NCI-H1436 (cell line): ENCODE measurements at places on chromosomes 11 and 22.

GRCh38 chr22:40653361-40653760 lies 16.8 kb upstream of the MRTFA start:
- DNase-seq = no peak

DNA sequence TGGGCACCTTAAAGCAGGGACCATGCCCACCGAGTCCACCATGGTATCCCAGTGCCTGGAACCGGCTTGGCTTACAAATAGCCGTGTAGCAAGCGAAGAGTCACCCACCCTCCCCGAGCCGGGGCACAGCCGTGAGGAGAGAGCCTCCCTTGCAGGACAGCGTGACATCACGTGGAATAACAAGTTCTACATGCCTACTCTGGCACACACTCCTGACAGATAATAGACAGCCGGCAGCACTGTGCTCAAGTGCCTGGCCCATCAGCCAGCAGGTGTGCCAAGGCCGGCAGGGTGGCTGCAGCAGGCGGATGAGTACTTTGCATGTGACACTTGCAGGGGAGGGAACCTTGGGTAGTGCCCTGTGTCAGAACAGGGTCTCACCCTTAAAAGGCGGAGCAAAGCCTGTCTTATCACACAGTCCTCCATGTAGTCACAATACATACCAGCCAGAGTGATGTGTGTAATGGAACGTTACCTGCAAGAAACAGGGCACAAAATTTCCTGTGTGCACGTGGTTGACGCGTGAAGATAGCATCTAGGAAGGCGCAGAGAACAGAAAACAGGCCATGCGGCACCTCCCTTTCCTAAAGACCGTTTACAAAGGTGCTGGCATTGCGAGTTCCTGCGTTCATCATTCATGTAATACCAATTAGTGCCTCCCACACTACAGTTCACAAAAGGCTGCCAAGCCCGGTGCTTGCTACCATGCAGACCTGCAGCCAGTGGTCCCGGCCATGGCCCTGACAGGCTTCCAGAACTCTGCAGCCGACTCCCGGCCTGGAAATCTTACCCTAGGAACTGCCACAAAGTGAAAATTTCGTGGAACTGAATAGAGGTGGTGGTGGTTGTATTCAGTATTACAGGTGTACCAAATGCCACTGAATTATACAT lies 16.4 kb downstream of the TOM1 start:
- peak; percentile 15 for DNase-seq

DNA sequence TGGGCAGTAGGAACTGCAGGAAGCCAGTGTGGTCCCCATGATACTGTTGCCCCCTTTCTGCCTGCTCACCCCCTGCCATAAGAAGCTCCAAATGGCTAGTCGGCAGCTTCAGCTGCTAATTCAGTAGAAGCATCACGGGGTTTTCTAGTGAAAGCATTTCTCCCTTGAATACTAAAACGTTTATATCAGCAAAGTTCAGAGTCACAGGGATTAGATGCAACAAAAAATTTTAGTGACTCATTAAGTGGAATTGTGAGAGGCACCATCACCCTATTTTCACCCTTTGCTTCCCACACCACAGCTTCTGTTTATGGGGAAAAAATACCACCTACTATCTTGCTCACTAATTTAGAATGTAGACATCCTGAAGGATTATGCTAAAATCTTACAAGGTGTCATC lies 25.2 kb downstream of the RAB39A start:
- DNase-seq = no peak

DNA sequence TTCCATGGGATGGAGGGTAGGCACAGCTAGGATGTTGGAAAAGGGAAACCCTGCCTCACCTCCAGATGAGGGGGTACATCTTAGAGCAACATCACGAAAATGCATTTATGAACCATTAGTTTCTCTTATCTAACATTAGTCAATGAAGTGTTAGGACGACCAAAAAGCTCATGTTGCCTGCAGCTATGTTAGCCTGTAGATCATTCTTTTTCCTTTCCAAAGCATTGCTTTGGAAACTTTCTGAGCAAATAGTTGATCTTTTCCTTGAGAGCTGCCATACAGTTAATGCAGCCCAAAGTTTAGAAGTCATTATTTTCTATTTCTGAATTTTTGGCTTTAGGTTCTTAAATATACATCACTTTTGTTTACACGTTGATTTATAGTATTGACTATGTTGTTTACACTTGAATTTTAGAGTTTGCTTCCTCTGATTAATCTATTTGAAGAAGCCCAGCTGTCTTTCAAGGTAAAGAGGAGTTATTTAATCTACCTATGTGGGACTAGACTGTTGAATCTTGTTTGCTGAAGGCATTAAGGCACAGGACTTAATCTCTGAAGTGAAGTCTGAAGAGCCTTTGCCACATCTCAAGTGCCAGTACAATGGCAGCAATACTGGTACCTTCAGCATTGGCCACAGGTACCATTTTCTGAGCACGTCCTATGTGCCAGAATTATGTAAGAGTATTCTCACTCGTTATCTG lies 11.0 kb downstream of the POU2AF3 start:
- DNase-seq = peak; percentile 64

- no peak for DNase-seq
Measured at GRCh38 chr11:59219836-59220235, 7.1 kb upstream of the MPEG1 start.

- no peak for DNase-seq
Measured at GRCh38 chr11:83361831-83362230, 75.7 kb upstream of the CCDC90B start.

GRCh38 chr11:60634126-60634525 lies 65.3 kb upstream of the MS4A8 start:
- no peak for DNase-seq

DNA sequence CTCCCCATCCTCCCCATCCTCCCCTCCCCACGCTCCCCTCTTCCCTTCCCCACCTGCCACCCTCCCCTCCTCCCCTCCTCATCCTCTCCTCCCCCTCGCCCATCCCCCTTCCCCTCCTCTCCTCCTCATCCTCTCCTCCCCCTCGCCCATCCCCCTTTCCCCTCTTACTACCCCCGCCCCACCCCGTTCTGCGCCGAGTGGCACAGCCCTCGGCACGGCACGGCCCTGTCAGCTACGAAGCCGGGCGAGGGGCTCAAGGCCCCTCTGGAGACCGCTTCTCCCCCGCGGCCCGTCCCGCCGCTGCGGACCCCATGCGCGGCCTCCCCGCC lies 449.9 kb downstream of the OPCML start:
- DNase-seq = no peak

DNA sequence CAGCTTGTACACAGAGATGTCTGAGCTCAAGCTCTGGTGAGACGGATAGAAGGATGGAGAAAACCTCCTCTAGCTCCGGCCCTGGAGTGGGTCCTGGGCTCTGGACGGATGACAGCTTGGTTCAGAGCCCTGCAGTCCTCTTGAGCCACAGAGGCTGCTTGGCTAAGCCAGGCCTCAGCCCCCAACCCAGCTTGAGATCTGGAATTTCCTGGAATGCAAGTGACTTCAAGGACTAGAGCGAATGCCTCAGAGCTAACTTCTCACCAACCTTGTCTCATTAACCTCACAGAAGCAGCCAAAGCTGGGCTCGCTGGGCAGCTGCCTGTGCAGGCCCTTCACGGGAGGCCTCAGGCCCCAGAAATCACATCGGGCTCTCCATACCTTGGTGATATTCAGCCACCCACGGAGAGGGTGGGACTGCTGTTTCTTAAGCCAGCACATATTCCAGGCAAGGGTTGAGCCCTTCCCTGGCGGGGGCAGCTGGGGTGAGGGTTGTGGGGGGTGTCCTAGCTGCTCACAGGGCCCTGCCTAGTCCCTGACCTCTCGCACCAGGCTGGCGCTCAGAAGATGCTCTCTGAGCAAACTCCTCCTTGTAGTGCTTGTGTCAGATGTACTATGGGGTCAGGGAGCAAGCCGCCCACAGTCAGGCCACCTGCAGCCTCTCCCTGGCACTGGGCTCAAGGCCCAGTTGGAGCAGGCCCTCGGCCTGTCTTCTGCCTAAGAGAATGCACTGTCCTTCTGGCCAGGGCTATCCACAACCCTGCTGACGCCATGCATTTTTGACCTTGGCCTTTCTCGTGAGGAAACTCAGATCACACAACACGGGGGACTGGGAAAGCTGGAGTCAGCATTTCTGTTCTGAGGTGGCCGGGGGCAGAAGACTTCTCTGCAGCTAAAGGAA lies 73.6 kb upstream of the TTLL12 start:
- DNase-seq = no peak

DNA sequence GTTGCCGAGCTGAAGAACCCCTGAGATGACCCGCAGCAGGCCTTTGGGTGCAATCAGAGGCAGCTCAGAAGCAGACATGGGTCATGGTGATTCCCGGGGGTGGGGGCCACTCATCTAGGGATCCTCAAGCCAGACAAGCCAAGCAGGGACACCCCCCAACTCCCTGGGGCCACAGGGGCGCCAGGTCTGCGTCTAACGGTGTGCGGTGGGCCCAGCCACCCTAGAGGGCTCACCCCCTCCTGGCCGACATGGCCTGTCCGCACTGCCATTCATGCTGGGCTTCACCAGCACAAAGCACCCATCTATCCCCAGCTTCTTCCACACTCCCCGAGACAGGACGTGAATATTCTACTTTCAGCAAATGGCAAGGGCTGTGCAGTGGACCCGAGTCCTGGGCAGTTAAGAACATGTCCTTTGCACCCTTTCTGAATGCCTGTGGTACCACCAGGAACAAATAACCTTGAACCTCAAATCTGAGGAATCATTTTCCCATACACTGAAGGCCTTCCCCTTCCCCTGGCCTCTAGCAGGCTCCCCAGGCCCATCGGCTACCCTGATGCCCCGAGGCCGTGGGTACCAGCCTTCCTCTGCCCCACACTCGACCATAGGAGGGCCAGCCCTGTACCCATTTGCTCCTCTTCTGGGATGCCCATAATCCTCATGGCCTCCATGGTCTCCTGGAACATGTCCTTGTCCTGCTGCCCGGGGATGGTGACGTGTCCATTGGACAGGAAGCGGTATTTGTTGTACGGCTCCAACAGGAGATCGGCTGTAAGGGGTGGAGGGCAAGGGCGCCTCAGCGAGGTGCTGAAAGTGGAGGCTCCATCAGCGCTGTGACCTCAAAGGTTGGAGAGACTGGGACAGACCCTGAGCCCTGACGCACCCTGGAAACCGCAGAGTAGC lies 66.9 kb downstream of the APOL1 start:
- DNase-seq = no peak

DNA sequence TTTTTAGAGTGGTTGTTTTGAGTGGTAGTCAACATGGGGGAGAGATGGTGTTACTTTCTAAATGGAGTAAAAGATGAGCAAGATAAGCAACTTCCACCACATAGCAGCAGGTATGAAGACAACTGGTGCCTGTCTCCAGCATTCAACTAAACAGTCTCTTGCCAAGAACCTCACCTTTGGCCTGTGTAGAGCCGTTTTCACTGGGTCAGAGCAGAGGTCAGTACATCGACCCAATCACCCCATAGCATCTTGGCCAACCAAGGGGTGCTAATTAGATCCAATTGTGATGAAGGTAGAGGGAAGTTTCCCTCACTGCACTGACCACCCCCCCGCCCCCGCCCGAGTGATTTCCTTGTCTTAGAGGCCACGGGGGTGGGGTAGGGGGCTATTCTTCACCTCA lies 188.2 kb downstream of the BLID start:
- DNase-seq = no peak

DNA sequence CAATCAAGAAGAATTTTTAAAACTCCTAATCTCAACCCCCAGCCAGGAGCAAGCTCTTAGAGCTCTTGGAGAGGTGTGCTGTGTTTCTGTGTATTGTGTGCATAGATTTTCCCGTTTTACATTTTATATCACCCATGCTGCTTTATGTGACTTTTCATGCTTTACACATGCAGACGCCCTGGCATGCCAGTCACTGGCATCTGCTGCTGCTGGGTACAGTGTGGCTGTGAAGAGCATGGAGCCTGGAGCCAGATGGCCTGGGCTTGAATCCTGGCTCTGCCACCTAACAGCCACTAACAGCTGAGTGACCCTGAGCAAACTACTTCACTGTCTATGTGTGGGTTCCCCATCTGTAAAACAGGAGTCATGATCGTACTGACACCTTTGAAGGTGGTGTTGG lies 23.1 kb downstream of the POLR3H start:
- DNase-seq = no peak

- DNase-seq = no peak
Measured at GRCh38 chr11:115316696-115317095, 187.5 kb downstream of the CADM1 start.

DNA sequence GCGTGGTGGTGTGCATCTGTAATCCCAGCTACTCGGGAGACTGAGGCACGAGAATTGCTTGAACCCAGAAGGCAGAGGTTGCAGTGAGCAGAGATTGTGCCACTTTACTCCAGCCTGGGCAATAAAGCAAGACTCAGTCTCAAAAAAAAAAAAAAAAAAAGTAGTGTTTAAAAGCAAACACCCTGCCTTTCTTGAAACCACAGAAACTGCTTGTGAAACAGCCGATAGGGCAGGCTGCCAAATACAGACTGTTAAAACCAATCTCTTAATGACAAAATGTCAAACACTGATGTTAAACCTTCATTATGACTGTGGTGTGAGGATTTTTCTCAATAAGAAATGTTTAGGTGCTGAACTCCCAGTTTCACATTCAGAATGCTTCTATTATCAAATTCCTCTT lies 27.3 kb downstream of the MARK2 start:
- DNase-seq = no peak

DNA sequence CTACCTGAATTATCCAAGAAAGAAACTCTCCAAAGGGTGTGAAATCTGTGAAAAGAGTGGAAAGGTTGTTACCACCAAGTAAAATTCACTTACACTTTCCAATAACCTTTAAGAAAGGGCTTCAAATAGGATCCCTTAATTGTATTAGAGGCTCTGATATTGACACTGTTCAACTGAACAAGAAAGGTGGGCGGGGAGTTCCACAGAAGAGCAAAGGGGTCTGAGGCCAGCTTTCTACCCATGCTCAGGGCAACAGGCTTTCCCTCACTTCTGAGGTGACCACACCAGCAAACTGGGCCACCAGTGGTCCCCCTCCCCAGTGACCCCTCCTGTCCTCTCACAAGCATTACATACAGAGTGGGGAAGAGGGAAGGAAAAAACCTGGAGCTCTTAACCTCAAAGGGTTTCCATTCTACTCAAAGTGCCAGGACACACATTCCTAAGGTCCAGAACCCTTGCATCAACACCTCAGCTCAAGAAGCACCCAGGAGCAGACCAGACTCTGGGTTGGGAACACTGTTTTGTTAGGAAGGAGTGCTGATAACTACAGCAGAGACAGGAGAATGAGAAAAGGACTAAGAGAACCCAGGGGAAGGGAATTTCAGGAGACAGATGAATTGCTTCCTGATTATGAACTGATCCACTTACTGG lies 71.6 kb upstream of the AKIP1 start:
- DNase-seq = no peak
